HepG2 (cell line): ENCODE measurements at places on chromosomes 4 and X. TPM values are rescaled to one million over a fixed set of nuclear protein-coding genes. Genes with fewer than 3 reads are reported as not detected.

Gene SSX4
- polyA plus RNA-seq: not detected in 2 replicates

Gene XPNPEP2
- polyA plus RNA-seq: 1.8 and 3.8 TPM in 2 replicates

Gene HTR2C
- 0.01 TPM in 1 of 2 replicates, not detected in the other for polyA plus RNA-seq

Gene ATP2B3
- not detected in 2 replicates for polyA plus RNA-seq

Gene MAGEA10
- polyA plus RNA-seq: not detected in 2 replicates

Gene SPANXB1
- not detected in 2 replicates for polyA plus RNA-seq

Gene SSX4B
- polyA plus RNA-seq: not detected in 2 replicates
